ENCODE measurements at places on chromosomes 12 and 14. TPM values are rescaled to one million over a fixed set of nuclear protein-coding genes. Genes with fewer than 3 reads are reported as not detected.

The RIPK3 gene
- not detected for polyA plus RNA-seq

The IRAK4 gene
- polyA plus RNA-seq: 0.28 TPM

The GPR68 gene
- polyA plus RNA-seq: 0.87 TPM

The TC2N gene
- not detected for polyA plus RNA-seq

The LRP1 gene
- polyA plus RNA-seq: 6.2 TPM

Measured in Purkinje cell (primary cell).